Esophagus mucosa (tissue), 1 donor: ENCODE measurements at places on chromosomes 1 and 21. TPM values are rescaled to one million over a fixed set of nuclear protein-coding genes. Genes with fewer than 3 reads are reported as not detected.

GRCh38 chr21:34981791-34982190 lies 67.3 kb downstream of the RUNX1 start:
- no peak for ATAC-seq

- ATAC-seq = no peak
These were observed 84.8 kb upstream of the CACNA1E start for GRCh38 chr1:181398544-181398943.

DNA sequence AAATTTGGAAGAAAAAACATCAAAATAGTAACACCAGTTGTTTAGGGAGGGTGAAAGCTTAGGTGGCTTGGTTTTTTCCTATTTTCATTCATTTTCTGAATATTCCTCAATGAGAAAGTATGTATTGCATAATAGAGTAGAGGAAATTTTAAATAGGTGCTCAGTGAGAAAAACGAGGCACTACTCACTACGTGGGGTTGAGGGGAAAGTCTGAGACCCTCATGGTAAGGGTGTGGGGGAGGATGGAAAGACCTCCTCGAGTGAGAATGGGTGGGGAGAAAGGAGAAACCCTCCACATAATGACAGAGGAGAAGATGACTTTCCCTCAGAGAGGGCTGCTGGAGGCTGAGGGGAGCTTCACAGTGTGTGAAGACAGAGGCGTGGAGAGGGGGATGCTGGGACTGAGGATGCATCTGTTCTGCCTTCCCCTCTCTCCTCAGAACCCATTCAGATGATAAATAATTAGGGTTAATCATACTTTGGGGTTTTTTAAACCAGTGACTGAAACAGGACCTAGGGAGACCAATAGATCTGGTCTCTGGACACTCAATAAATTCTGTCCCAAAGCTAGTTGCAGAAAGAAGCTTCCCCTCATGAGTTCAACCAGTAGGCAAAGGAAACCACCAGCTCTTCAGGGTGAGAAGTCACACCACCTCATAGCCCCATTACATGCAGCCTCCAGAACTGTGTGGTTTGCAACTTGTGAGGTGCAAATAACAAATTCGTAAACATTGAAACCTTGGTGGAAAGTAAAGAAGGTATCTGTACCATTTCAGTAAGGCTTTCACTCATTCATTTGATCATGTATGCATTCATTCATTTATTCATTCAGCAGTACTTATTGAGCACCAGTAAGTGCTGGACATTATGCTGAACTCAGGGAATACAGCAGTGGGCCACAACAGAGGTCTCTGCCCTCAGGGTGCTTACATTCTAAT lies 17.1 kb downstream of the SLAMF7 start:
- no peak for ATAC-seq

Gene CHD5
- 0.04 TPM for total RNA-seq

- no peak for ATAC-seq
These were observed 52.4 kb downstream of the TMEM53 start for GRCh38 chr1:44621841-44622286.

GRCh38 chr1:93631626-93632365 lies 49.8 kb downstream of the BCAR3 start:
- no peak for ATAC-seq

DNA sequence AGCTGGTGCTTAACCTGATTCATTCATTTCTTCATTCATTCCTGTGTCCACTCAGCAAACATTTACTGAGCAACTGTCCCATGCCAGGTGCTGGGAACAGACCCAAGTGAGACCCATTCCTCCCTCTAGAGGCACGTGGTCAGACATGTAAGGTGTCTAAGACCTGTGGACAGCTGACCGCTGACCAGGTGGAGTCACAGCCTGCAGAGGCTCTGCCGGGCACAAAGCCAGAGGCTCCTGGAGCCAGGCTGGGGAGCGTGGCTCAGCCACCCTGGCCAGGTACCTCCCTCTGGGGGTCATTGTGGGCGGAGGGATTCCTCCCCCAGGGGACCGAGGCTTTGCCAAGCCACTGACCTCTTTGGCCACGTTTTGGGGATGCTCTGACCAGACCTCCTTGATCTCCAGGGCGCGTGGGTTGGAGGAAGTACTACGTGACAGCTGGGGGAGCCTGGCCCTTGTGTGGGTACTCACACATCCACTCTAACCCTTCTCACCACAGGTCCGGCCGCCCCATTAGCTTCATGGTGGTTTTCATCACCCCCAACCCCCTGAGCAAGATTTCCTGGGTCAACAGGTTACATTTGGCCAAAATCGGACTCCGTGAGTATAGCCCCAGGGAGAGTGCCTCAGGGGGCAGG lies 100.3 kb downstream of the ARHGEF10L start:
- no peak for ATAC-seq

DNA sequence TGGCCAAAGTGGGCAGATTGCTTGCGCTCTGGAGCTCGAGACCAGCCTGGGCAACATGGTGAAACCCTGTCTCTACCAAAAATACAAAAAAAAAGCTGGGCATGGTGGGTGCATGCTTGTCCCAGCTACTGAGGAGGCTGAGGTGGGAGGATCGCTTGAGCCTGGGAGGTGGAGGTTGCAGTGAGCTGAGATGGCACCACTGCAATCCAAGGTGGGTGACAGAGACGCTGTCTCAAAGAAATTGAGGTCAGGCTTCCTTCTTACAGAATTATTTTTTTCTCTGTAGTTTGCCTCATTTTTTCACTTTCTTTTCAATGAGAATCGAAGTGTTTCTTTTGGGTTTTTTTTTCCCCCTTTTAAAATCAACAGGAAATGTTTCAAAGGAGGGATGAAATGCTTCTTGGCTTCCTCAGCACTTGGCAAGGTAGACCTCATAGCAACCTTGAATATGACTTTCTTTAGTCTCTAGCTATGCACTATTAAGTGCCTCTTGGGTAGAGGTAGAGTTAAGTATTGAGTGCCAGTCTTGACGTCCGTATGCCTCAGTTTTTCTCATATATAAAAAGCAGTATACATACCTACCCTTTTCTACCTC lies 40.3 kb downstream of the MDM4 start:
- ATAC-seq = no peak
